NCI-H1105 (cell line): ENCODE measurements at places on chromosomes 7 and 10.

DNA sequence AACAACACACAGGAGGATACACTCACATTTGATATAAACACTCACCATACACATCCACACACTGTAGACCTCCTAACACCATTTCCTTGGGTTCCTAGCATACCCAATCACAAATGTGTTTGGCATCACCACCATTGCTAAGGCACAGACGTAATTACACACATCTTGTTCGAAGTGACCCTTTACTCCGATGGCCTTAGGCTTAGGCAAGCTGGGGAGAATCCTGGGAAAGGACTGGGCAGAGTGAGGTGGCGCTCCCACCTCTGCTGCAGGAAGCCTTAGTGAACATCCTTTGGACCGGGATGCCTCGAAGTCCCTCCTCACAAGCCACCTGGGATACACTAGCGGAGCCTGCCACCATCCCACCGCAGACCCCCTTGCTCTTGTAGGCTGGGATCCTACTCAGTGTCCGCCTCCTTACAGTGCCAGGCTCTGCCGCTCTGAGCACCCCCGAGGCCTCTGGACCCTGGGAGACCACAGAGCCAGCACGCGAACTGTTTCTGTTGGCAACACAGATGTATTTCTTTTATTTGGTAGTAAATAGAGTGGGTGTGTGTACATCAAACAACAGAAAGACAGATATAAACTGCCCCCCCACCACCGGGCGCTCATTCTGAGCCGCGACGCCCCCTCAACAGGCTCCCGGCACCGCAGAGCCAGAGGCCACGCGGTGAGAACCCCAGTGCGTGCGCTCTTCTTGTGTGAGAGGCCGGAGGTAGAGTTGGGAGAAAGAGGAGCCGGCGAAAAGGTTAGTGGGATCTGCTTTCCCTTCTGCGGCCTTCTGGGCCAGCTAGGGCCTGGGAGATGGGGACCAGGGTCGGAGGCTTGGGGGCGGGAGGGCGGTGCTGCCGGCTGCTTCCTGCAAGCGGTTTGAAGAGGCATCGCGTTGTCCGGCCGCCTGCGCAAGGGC is 5.9 kb upstream of the HMX2 start:
- DNase-seq, result no peak

- no peak for DNase-seq
Observed at GRCh38 chr10:36681751-36682632, 443.4 kb upstream of the ANKRD30A start.

- DNase-seq, result no peak
Observed at GRCh38 chr10:120946497-120946896, 95.3 kb downstream of the WDR11 start.

GRCh38 chr10:75399461-75400162 is 2.0 kb downstream of the ZNF503 start:
- no peak for DNase-seq

DNA sequence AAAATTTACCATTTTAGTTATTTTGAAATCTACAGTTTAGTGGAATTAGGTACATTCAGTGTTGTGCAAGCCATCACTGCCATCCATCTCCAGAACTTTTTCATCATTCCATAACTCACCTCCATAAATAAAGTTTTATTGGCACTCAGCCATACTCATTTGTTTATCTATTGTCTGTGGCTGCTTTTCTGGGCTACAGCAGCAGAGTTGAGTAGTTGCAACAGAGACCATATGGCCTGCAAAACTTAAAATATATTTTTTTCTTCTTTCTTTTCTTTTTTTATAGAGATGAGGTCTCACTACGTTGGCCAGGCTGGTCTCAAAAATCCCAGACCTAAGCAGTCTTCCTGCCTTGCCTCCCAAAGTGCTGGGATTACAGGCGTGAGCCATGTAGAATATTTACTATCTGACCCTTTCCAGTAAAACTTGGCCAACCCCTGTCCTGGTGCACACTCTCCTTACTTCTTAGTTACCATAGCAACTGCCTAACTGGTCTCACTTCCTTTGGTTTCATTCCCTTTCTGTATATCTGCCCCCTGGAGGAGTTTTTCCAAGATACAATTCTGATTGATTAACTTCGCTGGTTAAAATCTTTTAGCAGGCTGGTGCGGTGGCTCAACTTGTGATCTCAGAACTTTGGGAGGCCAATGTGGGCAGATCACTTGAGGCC is 133.2 kb downstream of the CUX1 start:
- DNase-seq, result no peak

DNA sequence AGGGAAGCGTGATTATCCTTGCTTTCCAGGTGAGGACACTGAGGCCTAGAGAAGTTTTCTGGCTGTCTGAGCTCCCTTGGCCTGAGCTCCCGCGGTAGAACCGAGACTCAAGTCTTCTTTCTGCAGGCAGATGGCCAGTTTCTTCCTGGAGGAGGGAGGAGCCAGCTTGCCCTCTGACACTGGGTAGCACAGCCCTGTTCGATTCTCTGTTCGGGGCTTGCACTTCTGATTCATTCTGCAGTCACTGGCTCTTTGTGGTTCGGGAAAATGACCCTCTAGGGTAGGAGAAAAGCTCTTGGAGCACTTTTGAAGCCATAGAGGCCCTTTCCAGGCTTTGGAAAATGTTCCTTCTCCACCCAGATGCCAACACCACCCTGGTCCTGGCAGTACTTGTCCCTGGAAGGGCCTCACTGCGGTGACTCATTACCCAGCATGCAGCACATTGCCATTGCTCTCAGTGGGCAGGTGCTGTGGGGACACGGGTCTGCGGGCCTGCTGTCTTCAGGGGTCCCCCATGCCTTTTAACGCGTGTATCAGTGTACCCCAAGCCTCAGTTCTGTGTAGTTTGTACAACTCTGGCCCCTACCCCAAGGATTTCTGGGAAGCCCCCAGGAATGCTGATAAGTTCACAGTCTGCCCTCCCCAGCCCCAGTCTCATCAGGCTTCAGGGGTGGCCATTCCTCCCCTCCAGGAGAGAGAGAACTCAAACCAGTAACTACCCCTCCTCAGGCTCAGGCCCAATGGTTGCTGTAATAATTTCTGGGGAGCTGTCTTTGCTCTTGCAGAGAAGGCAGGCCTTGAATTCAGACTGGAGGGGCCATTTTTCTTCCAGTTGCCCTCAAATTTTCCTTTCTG is 11.9 kb downstream of the CHST3 start:
- DNase-seq, result no peak

- DNase-seq, result no peak
Observed at GRCh38 chr10:131000743-131001142, 310.8 kb downstream of the TCERG1L start.

DNA sequence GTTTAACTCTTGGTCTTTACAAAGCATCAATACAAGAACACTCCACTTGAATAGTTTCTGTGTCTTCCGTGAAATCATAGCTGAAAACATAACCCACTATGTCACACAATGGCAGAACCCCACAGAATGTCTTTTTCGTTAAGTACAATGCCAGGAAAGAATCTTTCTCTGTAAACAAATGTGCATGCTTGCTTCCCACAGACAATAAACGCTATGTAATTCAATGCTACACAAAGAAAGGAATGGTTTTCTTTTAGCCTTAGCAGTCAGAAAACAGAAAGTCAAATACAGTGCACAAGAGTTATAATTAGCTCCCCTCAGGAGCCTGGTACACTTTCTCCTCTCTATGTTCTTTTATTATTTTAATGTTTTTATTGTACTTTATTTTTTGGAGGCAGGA is 186.1 kb downstream of the SRPK2 start:
- DNase-seq, result no peak

DNA sequence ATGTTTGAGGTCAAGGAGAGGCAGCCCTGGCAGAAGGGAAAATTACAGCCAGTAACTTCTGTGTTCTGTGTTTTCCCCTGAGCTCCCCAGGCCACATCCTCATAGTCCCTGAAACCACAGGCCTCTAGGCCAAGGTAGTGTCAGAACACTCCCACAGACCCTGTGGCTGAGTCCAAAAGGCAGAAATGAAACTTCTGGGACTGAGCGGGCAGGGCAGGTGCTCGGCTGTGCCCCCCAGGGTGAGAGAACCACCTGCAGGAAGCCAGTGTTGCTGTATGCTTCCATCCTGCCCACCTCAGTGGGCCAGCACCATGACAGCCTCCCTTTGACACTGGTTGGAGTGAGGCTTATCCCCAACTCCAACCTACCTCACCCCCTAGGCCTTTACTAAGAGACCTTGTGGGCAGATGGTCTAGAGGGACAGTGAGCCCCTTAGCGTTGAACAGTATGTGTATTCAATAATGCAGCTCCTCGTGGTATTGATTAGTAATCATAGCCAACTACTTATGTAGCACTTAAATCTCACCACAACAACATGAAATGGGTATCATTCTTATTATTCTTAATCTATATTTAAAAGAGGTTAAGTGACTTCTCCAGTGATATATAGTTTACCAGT is 30.3 kb downstream of the PIK3CG start:
- no peak for DNase-seq

GRCh38 chr10:32317795-32318357 is 29.1 kb downstream of the EPC1 start:
- DNase-seq, result no peak

DNA sequence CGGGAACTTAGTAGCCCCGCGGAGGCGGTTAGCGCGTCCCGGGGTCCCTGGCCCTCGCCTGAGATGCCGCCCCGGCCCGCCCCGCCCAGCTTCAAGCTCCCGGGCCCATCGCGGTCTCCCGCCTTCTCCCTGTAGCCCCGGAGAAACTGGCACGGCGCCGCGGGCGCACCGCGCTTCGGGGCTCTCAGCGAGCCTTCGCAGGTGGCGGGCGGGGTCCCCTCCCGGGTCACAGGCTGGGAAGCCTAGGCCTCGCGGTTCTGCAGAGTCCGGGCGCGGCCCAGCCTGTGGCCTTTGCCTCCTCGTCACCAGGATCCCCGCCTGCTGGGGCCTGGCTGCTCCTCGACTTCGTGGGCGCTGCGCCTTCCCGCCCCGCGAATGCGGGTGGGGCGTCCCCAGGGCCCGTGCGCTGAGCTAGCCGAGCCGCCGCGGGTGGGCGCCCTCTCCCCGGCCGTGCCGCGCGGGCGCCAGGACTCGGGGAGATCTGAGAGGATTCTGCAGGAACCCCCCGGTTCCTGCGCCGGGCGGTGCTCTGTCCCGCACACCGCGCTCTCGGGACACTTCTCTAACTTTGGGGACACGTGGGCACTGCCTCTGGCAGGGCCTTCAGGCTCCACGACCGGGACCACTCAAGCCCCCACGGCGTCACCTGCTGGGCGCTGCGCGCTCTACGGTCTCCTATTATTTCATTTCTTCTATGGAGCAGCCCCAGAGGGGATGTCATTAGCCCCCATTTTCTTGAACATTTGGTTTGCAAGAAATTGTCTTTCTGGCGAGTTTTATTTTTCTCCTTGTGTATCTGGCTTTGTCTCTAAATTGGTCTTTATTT is 682 bp upstream of the RGS10 start:
- peak; percentile 3 for DNase-seq

DNA sequence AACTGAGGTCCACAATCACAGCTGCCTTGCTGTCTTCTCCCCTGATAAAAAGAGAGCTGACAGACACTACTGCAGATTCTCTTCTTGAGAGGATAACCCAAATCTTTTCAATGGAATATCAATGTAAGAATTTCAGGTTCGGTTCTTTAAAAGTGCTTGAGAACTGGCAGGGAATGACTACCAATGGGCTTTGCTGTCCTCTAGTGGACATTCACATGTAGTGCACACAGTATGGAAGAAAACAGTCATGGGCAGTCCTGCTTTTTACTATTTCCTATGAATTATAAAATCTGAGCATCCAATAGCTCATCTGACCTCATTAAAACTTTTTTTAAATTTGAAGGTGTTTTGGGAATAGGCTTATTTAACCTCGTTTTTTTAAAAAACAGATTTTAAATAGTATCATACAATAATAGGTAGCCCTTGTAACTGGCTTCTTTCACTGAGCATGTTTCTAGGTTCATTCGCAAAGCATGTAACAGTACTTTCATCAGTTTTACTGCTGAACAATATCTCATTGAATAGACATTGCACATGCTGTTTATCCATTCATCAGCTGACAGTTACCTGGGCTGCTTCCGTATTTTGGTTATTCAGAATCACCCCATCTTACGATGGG is 18.3 kb downstream of the FZD9 start:
- DNase-seq, result peak; percentile 35

DNA sequence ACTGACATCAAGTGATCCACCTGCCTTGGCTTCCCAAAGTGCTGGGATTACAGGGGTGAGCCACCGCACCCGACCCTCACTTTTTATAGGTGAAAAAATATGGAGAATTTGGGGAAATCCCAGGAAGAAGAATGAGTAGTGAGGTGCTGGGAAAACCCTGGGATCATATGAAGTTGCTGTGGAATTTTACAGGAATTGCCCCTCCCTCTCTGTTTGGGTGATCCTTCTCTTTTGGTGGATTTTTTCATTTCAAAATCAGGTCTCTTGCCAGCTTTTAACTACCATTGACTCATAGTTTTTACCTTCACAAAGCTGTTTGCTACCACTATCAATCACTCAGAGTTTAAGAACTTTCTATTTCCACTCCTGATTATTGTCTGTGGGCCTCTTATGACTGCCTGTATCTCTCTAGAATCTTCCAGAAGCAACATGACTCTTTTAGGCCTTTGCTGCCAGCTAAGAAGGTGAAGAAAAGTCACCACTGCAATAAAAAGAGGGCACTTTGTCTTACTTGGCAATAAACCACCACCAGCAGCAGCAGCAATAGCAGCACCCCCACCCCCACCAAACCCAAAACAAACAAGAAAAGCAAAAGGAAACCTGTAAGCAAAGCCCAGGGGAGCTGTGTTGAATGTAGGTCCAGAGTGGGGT is 4.0 kb upstream of the GIMAP8 start:
- no peak for DNase-seq

- DNase-seq, result no peak
Observed at GRCh38 chr10:13311177-13311575, 11.3 kb upstream of the PHYH start.

- DNase-seq, result no peak
Observed at GRCh38 chr7:12898004-12898403, 210.6 kb downstream of the ARL4A start.

DNA sequence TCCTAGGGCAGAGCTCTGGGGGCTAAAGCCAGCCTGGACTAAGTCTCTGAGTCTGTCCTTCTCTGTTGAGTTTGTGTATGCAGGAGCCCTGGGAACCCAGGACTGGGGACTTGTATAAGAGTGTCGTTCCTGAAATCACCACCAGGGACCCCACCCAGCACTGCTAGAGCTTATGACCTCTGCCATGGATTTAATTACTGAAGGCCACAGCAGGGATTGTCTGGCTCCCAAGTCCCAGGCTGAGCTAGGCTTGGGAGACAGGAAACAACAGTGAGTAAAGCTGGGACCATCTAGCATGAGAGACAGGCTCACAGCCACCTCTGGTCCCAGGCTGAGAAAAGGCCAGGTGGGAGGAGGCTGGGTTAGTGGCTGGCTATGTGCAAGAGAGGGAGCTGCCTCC is 1.4 kb upstream of the TSPAN15 start:
- DNase-seq, result no peak

DNA sequence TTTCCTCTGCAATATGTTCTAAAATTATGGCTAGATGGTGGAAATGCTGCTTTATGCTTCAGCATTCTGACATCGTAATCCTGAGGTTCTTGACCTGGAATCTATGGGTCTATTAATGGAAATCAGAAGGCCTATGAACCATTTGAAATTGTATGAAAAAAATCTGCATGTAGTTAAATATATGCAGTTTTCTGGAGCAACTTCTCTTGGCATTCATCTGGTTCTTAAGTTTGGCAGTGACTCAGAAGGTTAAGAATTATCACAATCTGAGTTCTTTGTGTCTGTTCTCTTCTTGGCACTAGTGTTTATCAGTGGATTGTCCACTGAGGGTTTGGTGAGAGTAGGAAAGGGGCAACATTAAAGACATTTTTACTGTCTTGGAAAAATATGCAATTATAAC is 71.1 kb upstream of the FZD1 start:
- no peak for DNase-seq
